ENCODE measurements at places on chromosomes 4 and X. TPM values are rescaled to one million over a fixed set of nuclear protein-coding genes. Genes with fewer than 3 reads are reported as not detected.

DNA sequence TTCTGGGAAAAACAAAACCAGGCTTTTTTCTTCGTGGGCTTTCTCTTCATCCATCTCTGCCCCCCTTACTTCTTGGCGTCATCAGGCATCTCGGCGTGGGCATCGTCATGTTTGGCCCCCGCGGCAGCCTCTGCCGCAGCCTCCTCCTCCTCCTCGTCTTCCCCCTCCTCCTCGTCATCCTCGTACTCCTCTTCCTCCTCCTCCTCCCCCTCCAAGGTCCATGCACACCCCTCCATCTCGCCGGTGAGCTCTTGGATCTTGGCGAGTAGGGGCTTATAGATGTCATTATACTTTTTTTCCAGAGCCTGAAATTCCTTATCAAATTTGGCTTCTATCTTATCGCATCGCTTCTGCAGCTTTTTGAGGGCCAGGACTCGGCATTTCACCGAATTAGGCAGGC is 488 bp downstream of the NAP1L5 start:
- no peak for DNase-seq

The FHIP1A gene
- 20.4 TPM for total RNA-seq

DNA sequence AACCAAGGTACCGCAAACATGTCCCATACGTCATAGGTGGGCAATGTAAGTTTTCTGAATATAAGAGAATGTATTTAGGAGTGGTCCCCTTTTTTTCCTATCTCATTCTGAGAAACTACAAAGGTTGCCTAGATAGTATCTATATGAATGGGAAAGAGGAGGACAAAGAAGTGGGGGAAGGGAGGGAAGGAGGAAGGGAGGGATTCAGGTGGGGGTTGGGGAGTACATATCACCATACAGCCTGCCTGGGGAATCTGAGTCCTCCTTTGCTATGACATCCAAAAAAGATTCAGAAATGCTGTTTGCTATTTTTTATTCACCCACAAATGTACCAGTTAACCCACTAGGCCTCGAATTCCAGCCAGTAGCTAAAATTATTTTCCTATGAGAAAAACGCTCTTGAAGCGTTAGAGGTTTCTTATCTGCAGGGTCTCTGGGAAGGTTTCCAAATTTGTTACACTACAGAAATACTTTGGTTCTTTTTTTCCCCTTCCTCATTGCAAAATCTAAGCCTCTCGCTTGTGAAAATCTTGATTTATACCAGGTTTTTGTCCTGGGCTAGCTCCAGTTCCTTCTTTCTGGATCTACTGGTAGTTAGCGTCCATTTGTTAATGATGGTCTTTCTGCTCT is 212.9 kb downstream of the NSUN7 start:
- no peak for DNase-seq

The CT45A5 gene
- total RNA-seq: not detected

DNA sequence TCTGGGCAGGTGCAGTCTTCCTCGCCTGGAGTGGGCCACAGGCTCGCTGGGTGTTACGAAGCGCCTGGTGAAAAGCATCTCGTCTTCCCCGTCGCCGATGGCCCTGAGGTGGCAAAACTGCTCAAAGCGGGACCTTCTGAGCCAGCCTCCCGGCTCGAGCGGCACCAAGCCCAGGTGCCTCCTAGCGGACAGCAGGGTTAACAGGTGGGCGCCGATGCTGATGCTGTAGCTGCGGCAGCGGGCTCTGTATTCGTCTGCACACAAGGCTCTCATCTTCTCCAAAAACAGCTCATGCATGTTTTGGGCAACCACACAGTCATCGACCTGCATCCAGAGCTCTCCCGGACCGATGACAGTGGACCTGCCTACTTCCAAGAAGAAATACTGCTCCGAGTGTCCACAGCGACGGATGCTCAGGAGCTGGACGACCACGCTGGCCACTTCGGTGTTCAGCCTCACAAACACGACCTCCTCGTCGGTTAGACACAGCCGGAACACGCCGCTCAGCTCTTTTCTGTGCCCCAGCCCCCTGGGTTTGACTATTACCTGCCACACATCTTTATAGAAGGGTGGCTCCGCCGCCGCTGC is 1.2 kb downstream of the IRS4 start:
- no peak for DNase-seq

GRCh38 chr4:180828455-180829018 is 1414.7 kb upstream of the TENM3 start:
- DNase-seq: no peak

DNA sequence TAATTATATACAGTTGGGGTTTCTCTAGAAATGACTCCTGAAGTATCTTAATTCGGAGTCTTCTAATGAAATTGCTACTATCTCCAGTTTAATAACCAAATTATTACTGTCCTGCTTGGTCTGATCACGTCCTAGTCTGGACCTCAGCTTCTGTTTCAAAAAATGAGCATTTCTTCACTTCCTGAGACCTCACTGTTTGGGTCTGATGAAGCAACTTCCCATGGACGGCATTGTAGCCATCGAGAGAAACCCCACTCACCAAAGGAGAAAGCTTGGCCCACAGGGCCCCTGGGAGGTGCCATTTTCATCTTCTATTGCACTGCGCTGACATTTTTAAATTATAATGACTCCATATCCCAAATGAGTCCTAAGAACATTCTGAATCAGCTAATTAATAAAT is 178.0 kb downstream of the MGST2 start:
- no peak for DNase-seq

The RAB9B gene
- 0.98 TPM for total RNA-seq

DNA sequence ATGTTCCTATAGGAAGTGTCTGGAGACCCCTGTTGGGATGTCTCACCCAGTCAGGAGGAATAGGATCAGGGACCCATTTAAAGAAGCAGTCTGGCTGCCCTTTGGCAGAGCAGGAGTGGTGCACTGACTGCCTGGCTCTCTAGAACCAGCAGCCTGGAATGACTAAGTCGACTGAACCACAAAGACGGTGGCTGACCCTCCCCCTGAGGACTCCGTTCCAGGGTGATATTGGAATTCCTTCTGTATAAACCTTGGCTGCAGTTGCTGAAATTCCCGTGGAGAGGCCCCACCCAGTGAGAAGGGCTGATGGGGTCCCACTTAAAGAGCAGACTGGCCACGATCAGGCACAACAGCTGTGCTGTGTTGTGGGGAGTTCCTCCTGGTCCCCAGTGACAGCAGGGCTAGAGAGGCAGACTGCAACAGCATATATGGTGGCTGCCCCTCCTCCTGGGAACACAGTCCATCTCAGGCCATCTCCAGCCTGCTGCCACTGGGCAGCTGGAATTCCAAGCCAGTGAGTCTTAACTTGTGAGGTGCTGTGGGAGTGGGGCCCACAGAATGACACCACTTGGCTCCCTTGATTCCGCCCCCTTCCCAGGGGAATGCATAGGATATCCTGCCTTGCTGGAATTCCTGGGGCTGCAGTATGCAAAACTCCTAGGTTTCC is 41.8 kb upstream of the RLIM start:
- no peak for DNase-seq

DNA sequence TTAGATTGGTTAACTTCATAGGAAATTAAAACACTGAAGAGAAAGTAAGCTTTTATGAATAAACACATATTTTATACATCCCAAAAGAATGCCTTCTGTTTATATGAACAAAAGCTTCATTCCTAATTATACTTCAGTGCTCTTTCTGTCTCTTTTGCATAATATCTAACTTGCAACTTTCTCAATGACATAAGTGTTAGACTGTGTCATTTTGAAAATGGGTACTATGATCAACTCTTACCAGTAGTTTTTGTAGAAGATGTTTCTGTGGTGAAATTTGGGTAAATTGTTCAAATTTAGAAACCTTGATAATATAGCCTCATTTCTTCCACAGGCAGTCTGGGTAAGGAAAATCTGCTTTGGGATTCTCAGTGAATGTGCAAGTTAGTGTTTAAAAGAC is 991.4 kb downstream of the CCSER1 start:
- no peak for DNase-seq

DNA sequence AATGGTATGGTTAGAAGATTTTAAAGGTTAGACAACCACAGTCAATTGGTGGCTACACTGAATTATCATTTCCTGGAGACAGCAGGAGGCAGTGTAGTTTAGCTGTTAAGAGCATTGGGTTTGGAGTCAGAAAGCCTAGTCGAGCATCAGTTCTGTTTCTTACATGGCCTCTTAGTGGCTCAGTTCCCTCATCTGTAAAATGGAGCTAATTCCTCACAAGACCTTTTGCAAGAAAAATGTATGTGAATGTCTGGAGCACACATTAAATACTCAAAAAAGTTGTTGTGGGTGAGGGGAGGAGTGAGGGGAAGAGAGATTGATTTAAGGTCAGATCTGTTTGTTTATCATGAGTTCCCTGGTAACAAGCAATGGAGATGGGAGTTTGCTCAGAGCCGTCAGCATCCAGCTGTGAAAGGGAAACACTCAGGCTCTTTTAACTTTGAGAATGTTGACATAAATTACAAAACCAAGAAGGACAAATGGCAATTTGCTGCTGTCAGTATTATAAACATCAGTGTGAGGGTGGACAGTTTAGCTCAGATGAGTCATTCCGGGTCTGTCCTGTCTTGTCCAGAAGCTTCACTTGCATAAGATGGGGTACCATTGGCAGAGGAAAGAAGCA is 98.2 kb upstream of the PGRMC2 start:
- no peak for DNase-seq

- no peak for DNase-seq
These were observed 335.2 kb downstream of the PCDH10 start for GRCh38 chr4:133484287-133484686.

The NOX1 gene
- not detected for total RNA-seq

DNA sequence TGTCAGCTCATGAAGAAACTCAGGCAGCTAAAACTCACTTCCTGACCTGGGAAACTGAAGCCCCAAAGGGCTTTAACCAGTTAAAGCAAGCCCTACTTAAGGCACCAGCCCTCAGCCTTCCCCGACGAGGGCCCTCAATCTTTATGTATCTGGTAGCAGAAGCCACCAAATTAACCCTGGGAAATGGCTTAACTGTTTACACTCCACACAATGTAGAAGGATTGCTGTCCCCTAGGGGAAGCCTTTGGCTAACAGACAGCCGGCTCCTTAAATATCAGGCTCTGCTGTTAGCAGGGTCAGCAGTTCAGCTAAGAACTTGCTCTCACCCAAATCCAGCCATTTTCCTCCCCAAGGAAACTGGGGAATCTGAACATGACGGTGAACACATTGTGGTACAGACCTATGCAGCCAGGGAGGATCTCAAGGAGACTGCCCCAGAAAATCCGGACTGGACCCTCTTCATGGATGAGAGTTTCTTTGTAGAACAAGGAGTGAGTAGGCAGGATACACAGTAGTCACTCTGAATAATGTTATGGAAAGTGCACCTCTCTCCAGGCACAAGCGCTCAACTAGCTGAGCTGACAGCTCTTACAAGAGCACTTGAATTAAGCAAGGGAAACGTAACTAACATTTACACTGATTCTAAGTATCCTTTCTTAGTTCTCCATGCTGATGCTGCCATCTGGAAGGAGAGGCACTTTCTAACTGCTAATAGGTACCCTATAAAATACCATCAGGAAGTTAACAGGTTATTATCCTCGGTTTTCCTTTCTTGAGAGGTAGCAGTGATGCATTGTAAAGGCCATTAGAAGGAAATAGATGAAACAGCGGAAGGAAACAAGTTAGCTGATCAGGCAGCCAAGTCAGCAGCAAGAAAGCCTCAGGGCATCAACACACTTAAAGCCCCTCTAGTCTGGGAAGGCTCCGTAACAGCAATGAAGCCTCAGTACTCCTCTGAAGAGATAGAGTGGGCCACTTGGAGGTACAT is 9.6 kb upstream of the NAF1 start:
- no peak for DNase-seq

- DNase-seq: no peak
These were observed 81.1 kb upstream of the RAPGEF2 start for GRCh38 chr4:159021597-159022385.

- no peak for DNase-seq
These were observed 82.4 kb downstream of the CNGA2 start for GRCh38 chrX:151816934-151817333.

DNA sequence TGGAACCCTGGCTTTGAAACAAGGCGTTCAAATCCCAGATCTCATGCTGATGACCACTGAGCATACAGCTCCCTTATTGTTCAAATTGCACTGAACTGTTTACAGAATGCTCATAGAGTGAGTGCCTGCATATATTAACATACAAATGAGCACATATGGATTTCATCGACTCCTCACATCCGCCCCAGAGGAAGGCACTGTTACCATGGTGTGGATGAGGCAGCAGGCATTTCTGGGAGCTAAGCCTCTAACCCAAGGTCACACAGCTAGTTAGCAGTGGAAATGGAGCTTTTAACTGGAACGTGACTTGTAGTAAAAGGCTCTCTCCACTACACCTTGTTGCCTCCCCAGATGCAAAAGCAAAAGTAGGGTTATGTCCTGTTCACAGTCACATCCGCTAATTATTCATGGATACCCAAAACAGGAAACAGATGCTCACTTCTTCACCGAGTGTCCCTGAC is 289.7 kb downstream of the STK32B start:
- no peak for DNase-seq

The HPGDS gene
- 0.98 TPM for total RNA-seq

GRCh38 chrX:580030-580429 is 50.6 kb upstream of the SHOX start:
- DNase-seq: peak; percentile 5

DNA sequence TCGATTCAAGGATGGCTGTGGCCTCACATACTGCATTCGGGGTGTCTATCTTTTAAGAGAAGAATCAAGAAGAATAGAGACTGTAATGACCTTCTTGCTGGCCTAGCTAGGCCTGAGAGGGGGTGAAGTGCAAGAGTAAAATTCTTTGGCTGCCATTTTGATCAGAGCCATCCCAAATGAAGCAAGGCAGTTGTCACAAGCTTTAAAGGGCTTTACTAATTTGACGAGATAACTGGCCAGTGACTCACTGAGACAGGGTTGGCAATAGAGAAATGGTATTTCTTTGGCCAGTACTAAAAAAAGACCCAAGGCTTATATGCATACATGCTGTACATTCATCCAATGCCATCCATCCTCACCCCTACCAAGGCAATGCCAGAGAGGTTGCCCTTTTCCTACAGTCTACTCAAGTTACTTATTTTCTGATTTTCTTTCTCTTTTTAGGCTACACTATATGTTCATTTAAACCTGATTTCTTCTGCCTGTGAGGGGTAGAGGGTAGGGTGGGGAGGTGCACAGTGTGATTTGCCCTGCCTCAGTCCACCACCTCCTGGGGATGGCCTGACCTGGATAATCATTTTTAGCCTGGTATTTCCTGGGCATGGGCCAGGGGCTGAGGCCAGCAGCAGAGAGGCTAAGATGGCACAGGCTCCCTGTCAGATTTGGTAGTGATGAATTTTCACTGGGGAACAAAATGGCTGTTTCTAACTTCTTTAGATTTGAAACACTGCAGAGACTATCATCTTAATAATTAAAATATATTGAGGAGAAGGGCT is 32.2 kb downstream of the ATG4A start:
- no peak for DNase-seq

Data from vagina (tissue), 2 donors.